ENCODE measurements at places on chromosomes 7 and 10.
A peak's percentile ranks its signal among the peaks of the same experiment; 100 is the strongest.

- DNase-seq: no peak
These were observed 34.0 kb downstream of the SPDYE6 start for GRCh38 chr7:102322202-102322715.

GRCh38 chr7:53628775-53629174 is 593.3 kb downstream of the POM121L12 start:
- DNase-seq: no peak

DNA sequence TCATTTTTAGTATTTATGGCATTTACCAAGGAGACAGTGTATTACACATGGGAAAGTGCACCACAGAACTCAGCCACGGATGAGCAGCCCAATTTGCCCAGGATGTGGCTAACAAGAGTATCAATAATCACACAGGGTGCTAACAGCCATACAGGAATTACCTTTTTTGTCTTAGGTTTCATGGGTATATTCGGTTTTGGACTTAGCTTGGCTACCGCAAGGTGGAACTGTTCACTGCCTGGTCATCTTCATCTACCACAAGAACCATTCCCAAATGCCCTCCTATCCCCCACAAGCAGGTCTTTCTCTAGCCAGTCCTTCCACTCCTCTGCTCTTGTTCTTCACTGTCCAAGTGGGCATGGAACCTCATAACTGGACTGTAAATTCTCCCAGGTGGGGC is 6.0 kb downstream of the PDLIM1 start:
- DNase-seq: no peak

DNA sequence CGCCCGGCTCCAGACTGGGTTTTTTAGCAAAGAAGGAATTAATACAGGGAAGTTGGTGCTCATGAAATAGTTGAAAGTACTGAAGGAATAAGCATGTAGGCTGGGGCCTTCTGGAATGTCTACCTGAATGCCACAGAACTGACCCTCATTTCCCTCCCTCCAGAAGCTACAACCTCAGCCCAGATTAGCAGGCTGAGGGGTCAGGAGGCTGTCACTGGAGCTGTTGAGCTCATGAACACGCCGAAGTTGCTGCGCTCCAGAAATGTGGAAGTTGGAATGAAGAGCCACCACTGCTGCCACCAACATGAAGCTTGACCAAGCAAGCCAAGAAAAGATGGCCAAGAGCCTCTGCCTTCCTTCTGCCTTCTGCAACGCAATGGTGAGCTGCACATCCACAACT is 52.2 kb upstream of the KMT2E start:
- no peak for DNase-seq

GRCh38 chr10:132929480-132929879 is 12.9 kb downstream of the CFAP46 start:
- no peak for DNase-seq

- DNase-seq: no peak
These were observed 82.0 kb downstream of the RNF133 start for GRCh38 chr7:122616951-122617350.

DNA sequence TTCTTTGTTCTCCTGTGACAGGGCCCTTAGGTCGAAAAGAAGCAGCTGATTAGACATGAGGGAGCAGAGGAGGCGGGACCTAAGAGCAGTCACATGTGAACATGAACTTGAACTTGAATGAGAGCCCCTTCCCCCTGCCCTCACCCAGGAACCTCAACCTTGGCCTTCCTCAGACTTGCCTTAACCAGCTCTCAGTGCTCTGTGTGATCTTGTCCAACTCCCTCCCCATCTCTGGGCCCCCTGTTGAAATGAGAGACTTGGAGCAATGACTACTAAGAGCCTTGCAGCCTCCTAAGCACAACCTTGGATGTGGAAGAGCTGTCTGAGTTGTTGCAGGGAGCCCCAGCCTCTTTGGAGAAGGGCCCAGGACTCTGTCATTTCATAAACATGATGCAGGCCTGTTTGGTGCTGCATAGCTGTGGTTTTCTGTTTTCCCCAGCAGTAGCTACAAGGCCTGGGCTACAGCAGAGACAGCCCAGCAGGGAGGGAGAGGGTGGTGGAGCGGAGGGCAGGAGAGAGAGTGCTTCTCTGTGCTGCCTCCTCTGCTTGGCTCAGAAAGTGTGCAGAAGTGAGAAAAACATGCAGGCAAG is 123.9 kb upstream of the ZMIZ1 start:
- no peak for DNase-seq

- DNase-seq: no peak
These were observed 191.1 kb upstream of the TCF7L2 start for GRCh38 chr10:112758961-112759360.

DNA sequence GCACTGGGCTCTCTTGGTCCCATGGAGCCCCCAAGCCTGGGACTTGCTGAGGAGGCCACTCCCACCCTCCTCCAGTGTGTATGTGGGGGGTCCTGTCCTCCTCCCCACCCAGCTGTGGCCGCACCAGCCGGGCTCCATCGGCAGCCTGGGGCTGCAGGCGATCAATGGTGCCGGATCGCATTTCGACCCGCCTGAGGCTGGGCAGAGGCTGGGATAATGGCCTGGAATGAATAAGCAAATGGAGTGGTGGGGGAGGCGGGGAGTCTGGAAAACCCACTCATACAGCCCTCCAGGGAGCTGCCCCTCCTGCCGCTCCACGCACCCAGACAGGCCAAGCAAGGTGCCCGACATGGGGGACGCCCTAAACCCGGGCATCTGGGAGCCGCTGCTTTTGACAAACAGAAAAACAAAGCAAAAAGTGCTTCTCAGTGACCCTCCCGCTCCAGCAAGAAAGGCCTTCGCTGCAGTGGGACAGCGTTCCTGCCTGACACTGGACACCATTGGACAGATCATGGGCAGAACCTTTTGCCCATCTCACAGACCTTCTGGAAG is 160.5 kb downstream of the NRF1 start:
- peak; percentile 53 for DNase-seq

DNA sequence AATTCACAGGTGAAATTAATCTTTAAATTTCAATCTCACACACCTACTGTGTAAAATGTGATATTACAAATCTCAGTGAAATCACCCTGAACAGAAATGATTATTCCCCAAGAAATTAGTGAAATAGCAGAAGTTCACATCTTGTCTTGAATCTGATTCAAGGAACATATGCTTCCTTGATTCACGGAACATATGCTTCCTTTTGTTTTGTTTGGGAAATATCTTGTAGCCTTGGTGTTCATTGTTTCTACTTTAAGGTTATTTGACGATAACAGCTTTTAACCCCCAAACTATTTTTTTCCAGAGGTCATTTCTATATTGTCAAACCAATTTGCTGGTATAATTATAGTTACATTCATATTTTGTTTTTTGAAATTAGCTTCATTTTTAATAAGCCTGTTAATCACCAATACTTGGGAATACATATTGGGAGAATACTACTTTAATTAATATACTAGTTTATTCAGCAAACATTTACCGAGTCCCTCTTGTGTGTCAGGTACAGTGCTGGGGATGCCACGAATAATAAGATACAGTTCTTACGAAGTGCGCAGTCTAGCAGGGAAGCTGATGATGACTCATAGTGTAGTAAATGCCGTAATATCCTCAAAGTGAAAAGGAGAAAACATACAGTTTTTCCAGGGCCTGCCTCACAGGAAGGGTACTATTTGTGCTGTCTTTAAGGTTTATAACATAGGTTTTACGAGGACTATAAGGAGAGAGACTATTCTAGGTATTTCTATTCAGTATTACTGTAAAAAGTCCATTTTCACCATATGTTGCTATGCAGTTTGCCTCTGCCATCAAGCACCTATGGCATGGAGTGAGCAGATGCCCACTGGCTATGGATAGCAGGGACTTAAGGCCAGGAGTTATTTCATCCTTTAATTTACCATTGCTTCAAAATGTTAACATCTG is 32.5 kb downstream of the PRKAR2B start:
- no peak for DNase-seq

DNA sequence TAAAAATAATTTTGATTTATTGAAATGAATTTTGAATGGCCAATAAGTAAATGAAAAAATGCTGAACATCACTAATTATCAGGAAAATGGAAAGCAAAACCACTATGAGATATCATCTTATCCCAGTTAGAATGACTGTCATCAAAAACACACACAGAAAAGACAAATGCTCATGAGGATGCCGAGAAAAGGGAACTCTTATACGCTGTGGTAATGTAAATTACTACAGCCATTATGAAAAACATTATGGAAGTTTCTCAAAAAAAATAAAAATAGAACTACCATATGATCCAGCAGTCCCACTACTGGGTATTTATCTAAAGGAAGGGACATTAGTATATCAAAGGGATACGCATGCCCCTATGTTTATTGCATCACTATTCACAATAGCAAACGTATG is 15.8 kb downstream of the SCIN start:
- DNase-seq: no peak

DNA sequence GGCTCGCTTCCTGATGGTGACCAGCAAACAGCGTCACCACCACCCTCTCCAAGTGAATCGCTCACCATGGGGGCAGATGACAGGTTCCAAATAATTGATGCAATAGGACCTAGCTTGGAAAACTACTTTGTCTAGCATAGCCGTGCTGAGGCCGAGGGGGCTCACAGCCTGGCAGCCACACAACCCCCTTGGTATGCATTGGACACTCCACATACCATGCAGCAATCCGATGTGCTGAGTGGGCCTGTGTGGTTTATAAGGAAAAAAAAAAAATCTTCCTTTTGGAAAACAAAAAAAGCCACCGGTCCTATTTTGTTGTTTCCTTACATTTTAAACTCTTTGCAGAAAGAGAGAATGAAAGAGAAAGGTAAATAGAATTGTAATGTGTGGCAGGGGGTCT is 15.1 kb downstream of the GATA3 start:
- no peak for DNase-seq

DNA sequence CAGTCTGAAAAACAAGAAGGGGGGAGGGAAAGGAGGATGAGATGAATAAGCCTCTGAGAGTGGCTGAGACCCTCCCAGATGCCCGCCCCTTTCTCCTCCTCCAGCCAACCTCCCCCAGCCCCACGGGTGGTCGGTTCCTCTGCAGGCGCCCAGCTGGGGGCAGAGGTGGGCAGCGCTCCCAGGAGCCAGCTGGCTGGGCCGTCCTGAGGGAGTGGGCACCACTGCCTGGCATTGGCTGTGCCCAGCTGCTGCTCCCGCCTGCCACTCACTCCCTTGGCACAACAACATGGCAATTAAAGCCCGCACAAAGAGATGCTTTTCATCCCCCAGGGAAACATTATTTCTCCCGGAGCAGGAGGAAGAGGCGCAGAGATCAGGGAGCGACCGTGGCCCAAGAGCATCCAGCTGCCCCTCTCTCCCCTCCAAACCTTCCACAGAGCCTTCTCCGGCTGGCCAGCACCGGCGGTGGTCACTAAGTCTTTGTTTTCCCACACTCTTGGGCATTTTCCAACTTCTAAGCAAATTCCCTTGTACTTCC is 107.2 kb downstream of the SPDYE5 start:
- no peak for DNase-seq
